ENCODE measurements at places on chromosomes 13 and 19. TPM values are rescaled to one million over a fixed set of nuclear protein-coding genes. Genes with fewer than 3 reads are reported as not detected.

Gene CYP4F11
- total RNA-seq = 0.32 TPM

DNA sequence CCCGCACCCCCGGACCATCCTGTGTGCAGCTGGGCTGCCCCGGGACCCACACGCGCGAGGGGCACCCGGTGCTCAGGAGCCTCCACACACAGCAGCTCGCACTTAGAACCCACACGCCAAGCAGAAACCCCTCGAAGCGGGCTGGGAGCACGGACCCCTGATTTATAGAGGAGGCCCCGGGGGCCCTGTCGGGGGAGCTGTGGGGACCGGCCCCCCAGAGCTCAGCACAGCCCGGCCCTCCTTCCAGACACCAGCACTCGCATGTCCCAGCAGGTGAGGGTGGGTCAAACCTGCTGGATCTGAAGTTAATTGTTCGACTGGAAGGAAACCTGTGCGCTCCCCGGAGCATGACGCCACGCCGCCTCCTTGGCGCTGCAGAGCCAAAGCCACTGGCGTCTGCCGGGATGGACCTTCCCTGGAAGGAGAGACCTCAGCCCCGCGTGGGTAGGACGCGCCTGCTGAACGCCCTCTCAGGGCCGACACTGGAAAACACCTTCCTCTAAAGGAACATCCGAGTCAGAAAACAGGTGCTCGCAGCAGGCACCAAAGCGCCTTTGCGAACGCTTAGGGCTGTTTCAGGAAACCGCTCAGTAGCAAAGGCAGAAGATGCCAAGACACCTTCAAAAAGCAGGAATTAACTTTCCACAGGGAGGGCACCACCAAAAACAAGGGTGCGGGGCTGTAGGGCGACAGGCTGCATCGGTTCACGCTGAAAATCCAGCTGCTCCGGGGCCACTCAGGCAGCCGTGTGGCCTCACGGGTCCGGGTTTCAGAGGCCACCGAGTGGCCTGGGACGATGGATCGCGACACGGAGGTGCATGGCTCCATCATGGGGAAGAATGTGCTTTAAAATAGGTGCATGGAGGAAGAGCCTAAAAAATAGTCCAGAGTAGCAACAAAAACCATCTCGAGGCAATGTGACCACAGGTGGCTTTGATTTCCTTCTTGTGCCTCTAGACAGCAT is 37.8 kb upstream of the GRTP1 start:
- H3K36me3 ChIP-seq = peaks cover 21% of the 10 kb centered on the region
- H3K4me3 ChIP-seq = no peak overlapping the region

Gene C1QTNF9B
- 0.86 TPM for total RNA-seq

Gene CEACAM4
- total RNA-seq = 0.46 TPM

GRCh38 chr13:106533101-106533942 is 2.1 kb downstream of the EFNB2 start:
- peak overlapping the region; percentile 78 for H3K4me3 ChIP-seq
- no peaks in the 10 kb centered on the region for H3K36me3 ChIP-seq
- H3K4me1 ChIP-seq = peaks cover 54% of the 10 kb centered on the region
- no peak for DNase-seq

Gene CGB2
- not detected for total RNA-seq

- H3K4me1 ChIP-seq = peaks cover 40% of the 10 kb centered on the region
- DNase-seq = no peak
- no peak overlapping the region for H3K4me3 ChIP-seq
- no peaks in the 10 kb centered on the region for H3K27me3 ChIP-seq
Observed at GRCh38 chr19:49564616-49565045, 15.7 kb downstream of the NOSIP start.

Gene FAM32A
- total RNA-seq = 104 TPM

DNA sequence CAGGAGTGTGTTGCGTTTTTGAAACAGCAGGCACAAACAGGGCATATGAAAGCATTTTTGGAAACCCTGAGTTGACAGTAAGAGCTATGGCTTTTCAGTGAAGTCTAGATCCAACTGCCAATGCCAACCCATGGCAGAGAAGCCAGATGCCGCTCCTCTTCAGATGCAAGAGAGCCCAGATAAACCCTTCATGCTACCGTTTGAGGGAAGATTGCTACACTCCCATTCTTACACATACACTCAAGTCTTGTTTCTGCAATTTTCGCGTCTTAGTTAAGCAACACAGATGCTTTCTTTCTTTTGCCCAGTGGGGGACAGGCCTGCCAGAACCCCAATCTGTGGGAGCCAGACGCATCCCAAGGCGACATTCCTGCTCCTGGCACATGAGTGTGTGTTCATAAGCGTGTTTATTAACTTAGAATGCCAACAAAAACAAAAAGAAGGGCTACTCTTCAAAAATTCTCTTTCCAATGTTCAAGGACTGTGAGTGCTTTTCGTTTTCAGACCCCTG is 10.4 kb downstream of the BORCS8 start:
- no peak overlapping the region for H3K27ac ChIP-seq
- H3K36me3 ChIP-seq = peaks cover 85% of the 10 kb centered on the region
- no peak overlapping the region for H3K4me3 ChIP-seq
- H3K4me1 ChIP-seq = no peaks in the 10 kb centered on the region

GRCh38 chr19:1055886-1056620 is 10.9 kb upstream of the ARHGAP45 start:
- H3K36me3 ChIP-seq = peaks cover 33% of the 10 kb centered on the region
- H3K27me3 ChIP-seq = no peaks in the 10 kb centered on the region
- no peak overlapping the region for H3K27ac ChIP-seq
- DNase-seq = no peak

DNA sequence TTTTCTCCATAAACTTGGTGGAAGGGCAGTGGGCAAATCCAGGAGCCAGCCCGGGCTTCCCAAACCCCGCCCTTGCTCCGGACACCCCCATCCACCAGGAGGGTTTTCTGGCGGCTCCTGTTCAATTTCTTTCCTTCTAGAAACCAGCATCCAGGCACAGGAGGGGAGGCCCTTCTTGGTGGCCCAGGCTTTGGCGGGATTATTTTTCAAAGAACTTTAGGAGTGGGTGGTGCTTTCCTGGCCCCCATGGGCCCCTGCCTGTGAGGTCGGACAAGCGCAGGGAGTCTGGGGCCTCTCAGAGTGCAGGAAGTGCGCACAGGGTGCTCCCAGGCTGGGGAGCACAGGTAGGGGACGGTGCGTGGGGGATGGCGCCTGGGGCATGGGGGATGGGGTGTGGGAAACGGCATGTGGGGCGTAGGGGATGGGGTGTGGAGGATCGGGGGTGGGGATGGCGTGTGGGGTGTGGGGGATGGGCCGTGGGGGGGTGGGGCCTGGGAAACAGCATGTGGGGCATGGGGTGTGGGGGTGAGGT is 396 bp downstream of the F7 start:
- no peaks in the 10 kb centered on the region for H3K36me3 ChIP-seq
- no peak for DNase-seq

GRCh38 chr13:91372911-91373310 is 25.4 kb downstream of the MIR17HG start:
- H3K27ac ChIP-seq = no peak overlapping the region
- no peaks in the 10 kb centered on the region for H3K27me3 ChIP-seq
- DNase-seq = no peak
- H3K36me3 ChIP-seq = no peaks in the 10 kb centered on the region

GRCh38 chr19:45418802-45419201 is 4.9 kb downstream of the ERCC1 start:
- DNase-seq = no peak
- peaks cover 82% of the 10 kb centered on the region for H3K36me3 ChIP-seq
- no peak overlapping the region for H3K4me3 ChIP-seq
- H3K27me3 ChIP-seq = no peaks in the 10 kb centered on the region

DNA sequence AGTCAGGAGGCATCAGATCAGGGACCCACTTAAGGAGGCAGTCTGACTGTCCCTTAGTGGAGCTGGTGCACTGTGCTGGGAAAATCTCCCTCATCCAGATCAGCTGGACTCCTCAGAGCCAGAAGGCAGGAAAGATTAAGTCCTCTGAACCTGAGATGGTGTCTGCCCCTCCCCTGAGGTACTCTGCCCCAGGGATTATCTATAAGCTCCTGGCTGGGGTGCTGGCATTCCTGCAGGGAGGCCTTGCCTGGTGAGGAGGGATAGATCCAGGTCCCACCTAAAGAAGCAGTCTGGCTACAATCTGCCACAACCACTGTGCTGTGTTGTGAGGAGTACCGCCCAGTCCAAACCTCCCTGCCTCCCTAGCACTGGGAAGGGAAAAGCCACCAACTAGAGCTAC is 81.2 kb downstream of the NHLRC3 start:
- no peak overlapping the region for H3K4me3 ChIP-seq
- no peaks in the 10 kb centered on the region for H3K27me3 ChIP-seq
- H3K27ac ChIP-seq = no peak overlapping the region
- H3K36me3 ChIP-seq = no peaks in the 10 kb centered on the region
- H3K4me1 ChIP-seq = no peaks in the 10 kb centered on the region

Gene MADCAM1
- not detected for total RNA-seq

GRCh38 chr19:54464044-54464629 is 559 bp upstream of the LENG9 start:
- peak; percentile 96 for DNase-seq
- H3K27me3 ChIP-seq = no peaks in the 10 kb centered on the region
- H3K27ac ChIP-seq = peak overlapping the region; percentile 94
- H3K4me1 ChIP-seq = peaks cover 29% of the 10 kb centered on the region
- H3K36me3 ChIP-seq = peaks cover 33% of the 10 kb centered on the region

Gene ZNF569
- 5.6 TPM for total RNA-seq

Gene CEACAM19
- 2.5 TPM for total RNA-seq

Gene ZNF737
- total RNA-seq = 9.1 TPM

Gene IFI30
- 92.8 TPM for total RNA-seq

- H3K4me3 ChIP-seq = peak overlapping the region; percentile 88
- H3K27me3 ChIP-seq = no peaks in the 10 kb centered on the region
- H3K27ac ChIP-seq = peak overlapping the region; percentile 100
- H3K4me1 ChIP-seq = peaks cover 52% of the 10 kb centered on the region
- DNase-seq = peak; percentile 96
Observed at GRCh38 chr19:3968556-3969434, 2.1 kb downstream of the DAPK3 start.

DNA sequence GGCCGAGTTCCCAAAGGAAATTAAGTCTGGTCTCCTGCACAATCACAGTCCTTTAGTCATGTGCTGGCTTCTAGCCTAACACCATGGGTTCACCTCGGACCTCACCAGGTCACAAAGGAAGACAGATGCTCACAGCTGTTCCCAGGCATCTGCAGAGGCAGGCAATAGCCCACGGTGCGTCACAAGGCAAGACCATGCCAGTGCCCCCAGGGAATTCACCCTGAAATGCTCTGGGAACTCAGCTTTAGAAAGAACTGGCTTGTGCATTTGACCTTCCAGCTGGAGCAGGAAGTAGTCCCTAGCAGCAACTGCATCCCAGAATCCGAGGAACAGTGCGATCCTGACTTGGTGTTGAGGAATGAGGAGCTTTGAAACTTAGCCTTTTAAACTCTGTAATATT is 96.8 kb upstream of the WASF3 start:
- no peak overlapping the region for H3K27ac ChIP-seq
- H3K4me1 ChIP-seq = peaks cover 11% of the 10 kb centered on the region
- no peaks in the 10 kb centered on the region for H3K36me3 ChIP-seq
- no peaks in the 10 kb centered on the region for H3K27me3 ChIP-seq
- no peak for DNase-seq

Gene CEBPA
- total RNA-seq = 15.9 TPM

Gene TICAM1
- 8.0 TPM for total RNA-seq

- no peak overlapping the region for H3K27ac ChIP-seq
- no peaks in the 10 kb centered on the region for H3K4me1 ChIP-seq
- no peaks in the 10 kb centered on the region for H3K27me3 ChIP-seq
- H3K4me3 ChIP-seq = no peak overlapping the region
Observed at GRCh38 chr13:95129004-95129403, 172.2 kb downstream of the ABCC4 start.

Gene BCL3
- 14.0 TPM for total RNA-seq
